ENCODE measurements at places on chromosomes 2 and 18.

DNA sequence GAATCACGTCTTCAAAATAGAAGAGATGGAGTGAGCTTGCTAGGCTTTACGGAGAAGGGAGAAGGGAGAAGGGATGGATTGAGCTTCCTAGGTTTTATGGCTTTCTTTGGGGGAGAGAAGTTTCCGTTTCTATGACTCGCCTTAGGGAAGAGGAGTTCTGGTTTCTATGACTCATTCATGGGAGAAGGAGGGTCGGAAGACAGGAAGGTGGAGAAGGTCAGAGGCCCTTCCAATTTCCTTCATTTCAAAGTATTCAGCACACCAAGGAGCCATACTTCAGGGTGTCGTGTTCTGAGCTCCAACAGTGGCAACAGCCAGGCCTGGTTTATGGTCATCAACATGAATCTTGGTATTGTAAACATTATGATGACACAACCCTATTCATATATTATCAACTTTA, 284.7 kb upstream of the VWC2L start:
- DNase-seq, result no peak

DNA sequence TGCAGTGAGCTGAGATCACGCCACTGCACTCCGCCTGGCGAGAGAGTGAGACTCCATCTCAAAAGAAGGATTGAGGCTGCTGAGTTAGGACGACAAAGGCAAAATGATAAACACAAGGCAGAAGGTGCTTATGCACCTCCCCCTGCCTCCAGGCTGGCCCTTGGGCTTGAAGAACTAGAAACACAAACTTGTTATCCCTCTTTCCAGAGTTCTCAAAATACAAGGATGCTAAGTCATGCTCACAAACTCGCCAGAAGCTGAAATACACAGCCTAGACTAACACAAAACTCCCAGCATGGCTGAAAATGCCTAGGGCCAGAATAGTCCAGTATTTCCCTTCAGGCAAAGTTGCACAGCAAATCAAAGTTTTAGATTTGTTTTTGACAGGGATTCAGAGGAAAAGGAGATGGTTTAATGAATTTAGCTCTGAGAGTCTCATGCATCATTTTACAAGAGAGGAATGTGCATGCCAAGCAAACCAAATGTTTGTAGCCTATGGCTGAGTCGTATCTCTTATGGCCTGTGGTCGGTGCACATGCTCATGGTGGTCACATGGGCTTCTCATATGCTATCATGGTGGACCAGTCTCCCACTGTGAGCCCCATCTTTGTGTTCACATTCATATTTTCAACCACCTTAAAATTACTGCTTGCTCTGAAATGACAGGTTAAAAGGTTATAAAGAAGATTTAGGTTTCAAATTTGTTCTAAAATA, 16.2 kb upstream of the MREG start:
- DNase-seq, result no peak

GRCh38 chr2:215684448-215685237, 248.8 kb upstream of the FN1 start:
- DNase-seq, result no peak

GRCh38 chr2:20611077-20611843, 39.6 kb downstream of the HS1BP3 start:
- peak; percentile 36 for DNase-seq

DNA sequence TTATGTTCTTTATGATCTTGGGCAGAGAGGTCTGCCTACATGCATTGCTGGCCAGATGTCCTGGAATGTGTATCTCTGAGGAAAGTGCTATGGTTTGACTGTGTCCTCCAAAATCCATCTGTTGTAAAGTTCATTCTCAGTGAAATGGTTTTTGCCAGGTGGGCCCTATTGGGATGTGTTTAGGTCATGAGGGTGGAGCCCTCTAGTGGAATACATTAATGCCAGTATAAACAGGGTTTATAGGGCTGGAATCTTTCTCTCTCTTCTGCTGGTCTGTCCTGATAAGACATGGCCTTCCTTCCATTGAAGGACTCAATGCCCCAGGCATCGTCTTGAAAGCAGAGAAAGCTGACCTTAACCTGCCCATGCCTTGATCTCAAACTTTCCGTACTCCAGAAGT, 258.5 kb downstream of the RPIA start:
- DNase-seq, result peak; percentile 22

DNA sequence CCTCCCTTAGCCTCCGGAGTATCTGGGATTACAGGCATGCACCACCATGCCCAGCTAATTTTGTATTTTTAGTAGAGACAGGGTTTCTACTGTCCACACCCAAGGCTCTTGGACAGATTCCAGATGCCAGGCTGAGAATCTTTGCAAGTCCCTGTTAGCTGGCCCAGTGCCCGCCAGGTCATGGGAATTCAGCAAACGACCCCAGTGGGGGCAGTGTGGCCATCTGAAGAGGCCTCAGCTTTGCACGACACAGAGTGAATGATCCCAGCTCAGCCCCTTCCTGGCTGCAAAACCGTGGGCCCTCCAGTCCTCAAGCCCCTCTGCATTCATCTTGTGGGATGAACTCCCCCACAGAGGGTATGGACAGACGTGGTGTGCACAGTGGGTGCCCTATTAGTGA, 179.5 kb upstream of the ID2 start:
- no peak for DNase-seq

DNA sequence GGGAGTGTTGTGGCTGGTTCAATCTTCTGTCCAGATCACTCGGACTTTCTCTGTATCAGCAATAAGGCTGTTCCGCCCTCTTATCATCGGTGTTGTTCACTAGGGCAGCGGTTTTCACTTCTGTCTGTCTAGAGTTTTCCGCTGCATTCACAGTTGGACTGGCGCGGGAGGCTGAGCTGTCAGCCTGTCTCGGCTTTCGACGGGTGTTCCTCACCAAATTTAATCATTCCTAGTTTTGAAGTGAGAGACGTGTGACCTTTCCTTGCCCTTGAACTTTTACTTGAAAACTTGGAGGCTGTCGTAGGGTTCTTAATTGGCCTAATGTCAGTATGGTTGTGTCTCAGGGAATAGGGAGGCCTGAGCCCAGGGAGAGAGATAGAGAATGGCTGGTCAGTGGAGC, 108.3 kb downstream of the NFATC1 start:
- DNase-seq, result no peak

DNA sequence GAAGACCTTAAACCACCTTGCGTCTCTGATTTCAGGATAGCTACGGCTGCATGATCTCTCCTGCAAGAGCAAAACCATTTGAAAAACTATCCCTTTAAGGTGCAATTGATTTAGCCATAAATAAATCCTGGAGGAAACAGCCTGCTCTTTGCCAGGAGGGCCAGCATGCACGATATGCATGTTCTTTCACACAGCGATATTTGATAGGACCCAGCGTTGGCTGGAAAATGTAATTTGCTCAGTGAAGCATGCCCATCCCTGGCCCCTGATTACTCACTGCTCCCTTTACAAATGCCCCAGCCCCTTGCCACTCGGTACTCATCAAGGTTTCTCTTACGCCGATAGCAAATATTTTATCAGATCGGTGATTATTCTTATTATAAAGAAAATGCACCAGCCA, 315.4 kb downstream of the CDH2 start:
- DNase-seq, result no peak

Measured in suppressor macrophage treated with lipopolysaccharide for 1 hour (primary cell).